ENCODE measurements at places on chromosomes 13 and 19.

- DNase-seq, result no peak
Observed at GRCh38 chr13:46303742-46304385, 83.2 kb downstream of the RUBCNL start.

GRCh38 chr13:79336966-79337365, 69.1 kb downstream of the RBM26 start:
- no peak for DNase-seq

DNA sequence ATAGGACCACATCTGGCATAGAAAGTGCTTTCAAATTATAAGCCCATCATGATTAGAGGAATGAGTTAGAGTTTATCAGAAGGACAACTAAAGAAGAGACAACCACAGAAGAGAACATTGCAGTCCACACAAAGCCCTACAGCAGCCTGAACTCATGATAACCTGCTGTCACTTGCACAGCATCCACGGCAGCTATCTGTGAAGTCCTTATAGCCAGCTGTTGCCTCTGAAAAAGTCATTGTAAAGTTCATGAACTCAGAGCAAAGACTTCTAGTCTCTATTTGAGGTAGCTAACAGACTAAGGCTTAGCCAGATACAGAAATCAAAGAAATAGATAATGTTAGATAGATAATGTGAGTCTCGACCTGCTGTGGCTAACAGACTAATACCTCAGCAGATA, 450.0 kb downstream of the KLF5 start:
- no peak for DNase-seq

DNA sequence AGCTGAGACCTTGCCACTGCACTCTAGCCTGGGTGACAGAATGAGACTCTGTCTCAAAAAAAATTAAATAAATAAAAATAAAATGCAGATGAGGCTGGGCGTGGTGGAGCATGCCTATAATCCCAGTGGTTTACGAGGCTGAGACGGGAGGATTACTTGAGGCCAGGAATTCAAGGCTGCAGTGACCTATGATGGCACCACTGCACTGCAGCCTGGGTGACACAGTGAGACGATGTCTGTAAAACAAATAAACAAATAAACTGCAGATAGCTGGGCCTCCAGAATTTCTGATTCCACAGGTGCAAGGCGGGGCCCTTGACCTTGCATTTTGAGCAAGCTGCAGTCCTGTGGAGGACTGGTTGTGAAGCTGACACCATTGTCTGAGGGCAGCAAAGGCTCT, 3.1 kb upstream of the MAG start:
- DNase-seq, result no peak

DNA sequence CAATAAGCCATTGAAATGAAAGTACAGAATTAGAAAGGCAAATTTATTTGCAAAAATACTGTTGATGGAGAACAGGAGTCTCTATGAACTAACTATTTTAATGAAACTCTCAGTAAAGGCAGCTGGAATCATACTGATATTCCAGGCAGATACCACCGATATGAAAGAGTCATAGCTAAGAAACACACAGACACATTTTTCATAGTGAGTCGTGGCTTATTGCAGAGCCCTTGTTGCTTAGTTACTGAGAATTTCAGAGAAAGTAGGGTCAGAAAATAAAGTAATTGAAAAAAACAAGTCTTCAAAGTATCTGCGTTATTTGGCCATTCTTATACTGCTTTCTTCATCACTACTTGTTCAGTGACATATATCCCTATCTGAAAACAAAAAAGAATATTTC, 1890.9 kb downstream of the PCDH9 start:
- no peak for DNase-seq

DNA sequence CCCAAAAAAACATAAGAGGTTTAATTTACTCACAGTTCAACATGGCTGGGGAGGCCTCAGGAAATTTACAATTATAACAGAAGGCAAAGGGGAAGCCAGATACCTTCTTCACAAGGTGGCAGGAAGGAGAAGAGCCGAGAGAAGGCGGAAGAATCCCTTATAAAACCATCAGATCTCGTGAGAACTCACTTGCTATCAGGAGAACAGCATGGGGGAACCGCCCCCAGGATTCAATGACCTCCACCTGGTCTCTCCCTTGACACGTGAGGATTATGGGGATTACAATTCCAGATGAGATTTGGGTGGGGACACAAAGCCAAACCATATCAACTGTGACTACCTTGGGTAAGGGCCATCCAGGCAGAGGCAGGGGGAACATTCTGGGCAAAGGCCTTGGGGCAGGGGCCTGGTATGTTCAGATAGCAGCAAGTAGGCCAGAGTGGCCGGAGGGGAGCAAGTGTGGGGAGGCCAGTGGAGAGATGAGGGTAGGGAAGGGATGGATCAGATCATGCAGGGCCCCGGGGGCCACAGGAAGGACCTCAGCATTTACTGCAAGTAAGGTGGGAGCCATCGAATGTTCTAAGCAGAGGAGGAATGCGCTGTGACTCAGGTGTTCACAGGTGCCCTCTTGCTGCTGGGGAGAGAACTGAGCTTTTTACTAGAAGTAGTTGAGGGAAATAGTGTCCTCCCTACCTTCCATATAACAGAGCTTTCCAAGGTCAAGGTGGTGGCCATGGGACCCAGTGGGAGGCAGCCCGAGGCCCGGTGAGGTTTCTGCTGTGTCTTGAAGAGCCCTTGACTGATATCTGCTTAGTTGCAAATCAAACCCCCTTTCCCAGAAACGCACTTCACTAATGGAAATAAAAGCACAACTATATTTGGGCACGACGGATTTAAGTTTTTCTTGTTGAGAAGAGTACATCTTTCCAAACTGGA, 18.0 kb downstream of the RAB3D start:
- no peak for DNase-seq

DNA sequence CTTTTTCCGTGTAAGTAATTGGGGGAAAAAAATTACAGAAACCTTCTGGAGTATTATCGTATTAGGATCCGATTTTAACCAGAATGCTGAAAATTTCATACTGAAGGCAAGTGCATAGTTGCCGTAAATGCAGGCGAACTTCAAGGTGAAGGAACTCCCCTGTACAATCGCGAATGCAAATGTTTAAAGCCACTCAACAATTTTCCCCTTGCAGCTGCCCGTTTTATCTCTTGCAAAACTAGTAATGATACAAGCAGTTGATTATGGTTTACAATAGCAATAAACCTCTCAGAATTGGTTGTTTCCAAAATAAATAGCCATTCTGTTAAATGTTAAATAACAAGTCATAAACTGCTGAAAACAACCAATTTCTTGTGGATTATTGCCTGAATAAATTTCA, 105.7 kb downstream of the DNAJC15 start:
- no peak for DNase-seq

Measured in left lobe of liver (tissue), 2 donors.